ENCODE measurements at places on chromosomes 5 and 9.

GRCh38 chr9:91740701-91741100 lies 209.3 kb downstream of the ROR2 start:
- no peak for DNase-seq

DNA sequence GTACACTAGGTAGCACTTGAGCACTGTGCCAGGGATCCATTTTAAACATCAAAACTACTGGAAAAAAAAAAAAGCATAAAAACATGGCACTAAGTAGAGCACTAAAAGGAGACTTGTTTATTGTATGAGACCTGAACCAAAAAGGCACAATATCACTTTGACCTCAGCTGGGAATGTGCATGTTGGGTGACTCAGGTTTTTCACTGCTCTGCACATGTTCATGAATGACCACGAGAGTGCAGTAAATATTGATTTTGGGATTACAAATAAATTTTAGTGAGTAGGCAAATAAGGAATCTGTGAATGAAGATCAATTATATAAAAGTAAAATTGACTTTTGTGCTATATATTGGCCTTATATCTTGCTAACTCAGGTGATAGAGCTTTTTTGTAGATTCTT lies 11.8 kb downstream of the RMI1 start:
- no peak for DNase-seq

GRCh38 chr9:114450833-114451706 lies 54.2 kb downstream of the WHRN start:
- DNase-seq, result no peak

GRCh38 chr5:149223081-149223848 lies 48.4 kb upstream of the AFAP1L1 start:
- DNase-seq, result no peak

GRCh38 chr5:152427721-152428120 lies 22.6 kb upstream of the NMUR2 start:
- no peak for DNase-seq

GRCh38 chr9:89482901-89483361 lies 15.0 kb downstream of the SEMA4D start:
- no peak for DNase-seq

DNA sequence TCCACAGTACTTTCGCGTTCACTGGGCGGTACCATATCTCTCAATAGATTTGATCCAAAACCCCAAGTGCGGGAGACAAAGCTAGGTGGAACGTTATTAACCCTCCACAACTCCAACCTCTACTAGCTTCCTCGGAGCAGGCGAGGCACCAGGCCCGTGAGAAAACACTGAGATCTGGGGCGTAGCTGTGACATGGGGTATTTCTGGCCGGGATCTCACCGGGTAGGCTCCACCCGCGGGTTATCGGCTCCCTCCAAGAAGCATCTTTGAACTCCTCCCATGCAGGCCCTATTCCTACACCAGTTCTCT lies 350 bp upstream of the SLC25A46 start:
- no peak for DNase-seq

GRCh38 chr5:87138091-87138805 lies 129.4 kb upstream of the RASA1 start:
- no peak for DNase-seq

DNA sequence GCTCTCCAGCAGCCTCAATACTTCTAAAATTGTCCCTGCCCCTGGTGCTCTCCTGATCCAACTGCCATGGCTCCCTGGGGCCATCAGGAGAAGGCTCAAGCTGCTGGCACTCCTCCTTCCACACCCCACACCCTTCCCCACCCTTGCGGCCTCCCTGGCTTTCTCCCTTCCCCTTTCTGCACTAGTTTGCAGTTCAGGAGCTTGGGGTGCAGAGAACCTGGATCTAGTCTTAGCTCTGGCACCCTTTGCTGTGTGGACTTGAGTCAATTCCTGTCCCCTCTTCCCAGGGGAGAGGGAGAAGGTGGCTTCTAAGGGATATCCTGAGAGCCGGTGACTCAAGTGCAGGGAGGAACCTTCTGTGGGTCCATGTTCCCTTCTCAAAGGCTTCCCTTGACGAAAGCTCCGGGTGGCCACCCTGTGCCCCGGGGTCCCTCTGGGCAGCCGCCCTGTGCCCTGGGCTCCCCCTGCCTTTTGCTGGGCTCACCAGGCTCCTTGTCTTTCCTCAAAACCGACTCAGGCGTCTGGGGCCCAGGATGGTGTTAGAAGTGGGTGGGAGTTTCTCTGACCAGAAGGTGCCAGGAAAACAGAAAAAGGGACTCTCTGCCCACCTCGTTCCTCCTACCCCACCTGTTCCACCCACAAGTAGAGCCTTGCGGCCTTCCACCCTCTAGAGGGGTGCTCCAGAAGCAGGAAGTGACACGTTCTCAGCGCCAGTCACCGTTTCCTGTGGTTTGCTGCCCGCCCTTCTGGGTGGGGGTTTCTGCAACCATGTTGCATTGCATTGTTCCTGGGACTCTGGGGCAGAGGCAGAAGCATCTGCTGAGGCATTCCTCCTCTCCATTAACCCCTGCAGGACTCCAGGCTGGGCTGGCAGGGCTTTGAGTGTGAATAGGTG lies 15.0 kb downstream of the GLIPR2 start:
- peak; percentile 84 for DNase-seq

DNA sequence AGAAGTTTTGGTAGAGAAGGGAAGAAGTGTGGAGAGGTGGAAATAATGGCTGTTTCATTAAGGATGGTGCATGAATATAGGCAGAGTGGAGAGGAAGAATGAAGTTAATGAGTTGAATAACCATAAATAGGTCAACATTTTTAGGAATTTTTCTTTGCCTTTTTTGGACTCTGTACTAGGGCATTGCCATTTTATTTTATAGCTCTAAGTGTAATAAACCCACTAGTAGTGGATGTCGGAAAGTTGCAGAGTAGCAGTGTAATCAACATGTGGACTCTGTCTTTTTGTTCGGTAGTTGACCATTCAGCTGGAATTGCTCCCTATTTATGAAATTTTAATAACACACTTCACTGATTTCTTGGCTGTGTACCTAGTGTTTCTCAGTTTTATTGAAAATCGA lies 199.1 kb downstream of the WDR70 start:
- no peak for DNase-seq

DNA sequence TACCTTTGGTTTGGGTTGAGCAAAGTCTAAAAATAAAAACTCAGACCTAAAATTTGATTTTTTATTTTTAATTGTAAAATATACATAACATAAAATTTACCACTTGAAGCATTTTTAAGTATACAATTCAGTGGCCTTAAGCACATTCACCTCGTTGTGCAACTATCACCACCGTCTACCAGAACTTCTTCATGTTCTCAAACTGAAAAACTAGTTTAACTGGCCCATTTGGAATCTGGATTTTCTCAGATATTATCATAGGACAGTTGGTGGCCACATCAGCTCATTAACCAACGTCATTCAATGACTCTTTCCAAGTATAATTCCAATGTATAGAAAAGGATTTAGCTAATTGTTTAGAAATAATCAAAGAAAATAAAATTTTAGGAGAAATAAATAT lies 319.3 kb downstream of the TLE1 start:
- DNase-seq, result no peak

GRCh38 chr9:86854898-86855523 lies 92.3 kb downstream of the GAS1 start:
- no peak for DNase-seq

DNA sequence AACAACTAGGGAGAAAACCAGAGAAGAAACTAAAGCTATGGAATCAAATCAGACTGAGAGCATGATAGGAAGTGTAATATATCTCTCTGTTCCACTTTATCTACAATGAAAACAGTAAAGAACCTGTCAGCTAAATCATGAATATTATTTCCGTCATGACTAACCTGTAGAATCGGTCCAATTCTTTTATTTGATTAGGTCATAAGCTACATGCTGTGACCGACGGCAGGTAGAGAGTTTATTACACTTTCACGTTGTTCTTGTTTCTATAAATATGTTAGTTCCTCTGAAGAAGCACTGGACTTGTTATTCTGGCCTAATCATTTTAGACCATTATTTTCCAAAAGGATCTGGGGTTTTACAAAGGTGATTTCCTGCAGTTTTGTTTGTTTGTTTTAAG lies 91.1 kb downstream of the DMRTA1 start:
- DNase-seq, result no peak

DNA sequence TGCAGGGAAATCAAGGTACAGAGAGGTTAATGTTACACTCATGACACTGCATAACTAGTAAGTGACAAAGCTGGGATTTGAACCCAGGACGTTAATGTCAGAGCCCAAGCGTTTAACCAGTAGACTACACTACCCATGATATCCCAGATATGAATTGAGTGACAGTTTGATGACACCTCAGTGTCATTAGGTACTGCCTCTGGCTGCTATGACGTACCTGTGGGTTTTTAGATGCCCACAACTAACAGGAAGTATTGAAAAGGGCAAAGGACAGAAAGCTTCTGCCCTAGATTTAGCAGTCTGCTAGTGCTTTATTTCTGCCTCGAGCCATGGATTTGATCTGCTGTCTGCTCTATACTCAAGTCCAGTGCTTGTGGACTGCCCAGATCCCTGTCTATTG lies 56.2 kb downstream of the GLRA1 start:
- DNase-seq, result no peak

- DNase-seq, result no peak
Measured at GRCh38 chr5:54103871-54104270, 206.5 kb downstream of the ARL15 start.

- no peak for DNase-seq
Measured at GRCh38 chr9:81022177-81022576, 667.2 kb downstream of the TLE1 start.

GRCh38 chr5:147391781-147392180 lies 118.1 kb downstream of the DPYSL3 start:
- no peak for DNase-seq

DNA sequence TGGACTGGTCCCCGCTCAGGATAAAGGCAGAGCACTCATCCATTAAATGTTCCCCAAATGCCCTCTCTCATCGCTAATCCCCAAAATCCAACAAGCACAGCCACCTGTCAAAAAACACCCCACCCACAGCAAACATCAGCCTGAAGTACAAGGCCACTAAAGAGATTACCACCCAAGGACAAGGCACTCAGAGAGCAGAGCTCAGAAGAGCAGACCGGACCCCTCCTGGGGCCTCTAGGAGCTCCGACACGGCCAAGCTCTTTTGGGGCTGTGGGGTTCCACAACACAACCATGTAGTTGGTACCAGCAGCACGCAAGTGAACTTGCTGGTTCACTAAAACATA lies 9.8 kb downstream of the VDAC1 start:
- no peak for DNase-seq

- no peak for DNase-seq
Measured at GRCh38 chr5:39469777-39470415, 45.1 kb upstream of the DAB2 start.

DNA sequence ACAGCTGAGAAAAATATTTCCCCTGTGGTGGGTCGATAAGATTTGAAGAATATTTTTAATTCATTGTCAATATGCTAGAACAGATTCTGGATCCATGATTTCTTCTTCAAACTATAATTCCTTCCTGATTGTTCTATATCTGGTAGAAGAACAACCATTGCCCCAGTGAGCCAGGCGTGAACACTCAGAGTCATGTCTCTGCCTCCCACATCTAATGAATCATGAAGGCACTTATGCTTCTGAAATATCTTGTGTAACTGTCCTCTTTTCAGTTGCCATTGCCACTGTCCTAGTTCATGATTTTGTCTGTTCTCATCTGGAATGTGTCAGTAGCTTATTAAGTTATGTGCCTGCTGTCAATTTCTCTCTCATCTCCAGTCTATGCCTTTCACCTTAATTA lies 40.0 kb downstream of the GABRG2 start:
- no peak for DNase-seq

DNA sequence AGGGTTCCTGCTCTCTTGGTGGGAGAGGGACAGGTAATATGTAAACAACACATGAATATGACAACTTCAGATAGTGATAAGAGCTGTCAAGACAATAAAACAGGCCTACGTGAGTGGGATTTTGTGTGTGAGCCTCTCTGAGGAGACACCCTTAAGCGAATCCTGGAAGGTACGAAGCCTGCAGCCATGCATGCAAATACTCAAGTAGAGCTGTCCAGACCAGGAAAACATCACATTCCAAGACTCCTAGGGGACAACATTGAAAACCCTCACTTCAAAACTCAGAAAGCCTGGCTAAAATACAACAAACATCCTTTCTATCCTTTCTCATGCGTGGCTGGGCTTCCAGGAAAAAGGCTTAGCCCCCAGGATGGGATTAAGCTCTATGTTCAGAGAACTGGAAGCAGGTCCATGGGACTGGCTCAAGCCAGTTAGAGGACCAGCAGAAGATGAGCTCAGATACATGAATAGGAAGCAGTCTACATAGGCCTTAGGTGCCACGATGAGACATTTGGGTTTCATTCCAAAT lies 124.8 kb upstream of the IQGAP2 start:
- DNase-seq, result no peak

DNA sequence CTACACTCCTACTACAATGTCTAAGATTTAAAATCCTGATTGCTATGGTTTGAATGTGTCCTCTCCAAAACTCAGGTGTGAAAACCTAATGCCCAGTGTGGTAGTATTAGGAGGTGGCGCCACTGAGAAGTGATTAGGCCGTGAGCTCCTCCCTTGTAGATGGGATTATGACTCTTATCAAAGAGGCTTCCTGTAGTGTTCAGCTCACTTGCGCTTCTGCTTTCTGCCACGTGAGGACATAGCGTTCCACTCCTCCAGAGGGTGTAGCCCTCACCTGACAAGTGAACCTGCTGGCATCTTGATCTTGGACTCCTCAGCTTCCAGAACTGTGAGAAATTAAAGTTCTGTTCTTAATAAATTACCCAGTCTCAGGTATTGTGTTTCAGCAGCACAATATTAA lies 33.0 kb upstream of the WHRN start:
- DNase-seq, result peak; percentile 17

- DNase-seq, result no peak
Measured at GRCh38 chr5:82674671-82675070, 396.5 kb upstream of the RPS23 start.

- peak; percentile 65 for DNase-seq
Measured at GRCh38 chr9:98118640-98119601, at the start of gene TRIM14. TRIM14 (minus strand) TSS chr9:98119222; CDS start chr9:98119188, 34 bp downstream.

GRCh38 chr5:10391130-10391529 lies 37.6 kb downstream of the MARCHF6 start:
- no peak for DNase-seq

DNA sequence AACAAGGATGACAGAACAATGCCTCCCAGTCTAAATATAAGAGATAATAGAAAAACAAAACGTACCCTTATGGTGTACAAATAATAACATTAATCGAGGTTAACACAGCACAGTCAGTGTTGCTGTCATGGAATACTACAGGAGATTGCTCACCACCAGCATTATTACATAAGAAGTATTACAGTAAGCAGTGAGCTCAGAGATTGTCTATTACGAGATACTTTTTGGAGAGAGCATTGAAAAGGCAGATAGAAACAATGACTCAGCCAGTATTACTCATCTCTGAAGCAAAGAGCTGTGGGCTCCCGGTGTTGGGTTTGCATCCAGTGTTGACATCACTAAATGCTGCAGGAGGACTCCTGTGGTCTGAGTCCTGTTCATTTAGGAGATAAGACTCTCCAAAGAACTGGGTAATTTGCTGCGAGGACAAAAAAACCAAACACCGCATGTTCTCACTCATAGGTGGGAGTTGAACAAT lies 191.9 kb upstream of the SEMA6A start:
- DNase-seq, result no peak
